ENCODE measurements at places on chromosomes 5 and 9.

- DNase-seq, result no peak
These were observed 119.6 kb upstream of the PITX1 start for GRCh38 chr5:135153661-135154060.

DNA sequence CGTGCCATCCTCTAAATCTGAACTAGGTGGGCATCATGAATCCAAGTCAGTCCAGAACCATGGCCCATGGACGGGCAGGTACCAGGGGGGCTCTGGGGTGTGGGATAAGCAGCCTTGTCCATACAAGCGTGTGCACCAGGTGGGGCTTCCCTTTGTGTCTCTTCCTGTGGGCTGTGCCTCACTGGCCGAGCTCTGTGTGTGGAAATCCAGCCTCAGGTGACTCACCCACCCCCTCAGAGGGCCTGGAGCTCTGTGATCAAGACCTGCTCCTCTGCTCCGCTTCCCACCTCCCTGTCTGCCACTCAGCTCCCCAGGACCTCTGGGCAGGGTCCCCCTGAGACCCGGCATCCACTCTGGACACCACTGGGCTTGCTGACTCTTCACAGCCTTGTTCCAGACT, 33.0 kb downstream of the GADD45G start:
- DNase-seq, result no peak

- DNase-seq, result no peak
These were observed 161.9 kb upstream of the GAS1 start for GRCh38 chr9:87109231-87109631.

DNA sequence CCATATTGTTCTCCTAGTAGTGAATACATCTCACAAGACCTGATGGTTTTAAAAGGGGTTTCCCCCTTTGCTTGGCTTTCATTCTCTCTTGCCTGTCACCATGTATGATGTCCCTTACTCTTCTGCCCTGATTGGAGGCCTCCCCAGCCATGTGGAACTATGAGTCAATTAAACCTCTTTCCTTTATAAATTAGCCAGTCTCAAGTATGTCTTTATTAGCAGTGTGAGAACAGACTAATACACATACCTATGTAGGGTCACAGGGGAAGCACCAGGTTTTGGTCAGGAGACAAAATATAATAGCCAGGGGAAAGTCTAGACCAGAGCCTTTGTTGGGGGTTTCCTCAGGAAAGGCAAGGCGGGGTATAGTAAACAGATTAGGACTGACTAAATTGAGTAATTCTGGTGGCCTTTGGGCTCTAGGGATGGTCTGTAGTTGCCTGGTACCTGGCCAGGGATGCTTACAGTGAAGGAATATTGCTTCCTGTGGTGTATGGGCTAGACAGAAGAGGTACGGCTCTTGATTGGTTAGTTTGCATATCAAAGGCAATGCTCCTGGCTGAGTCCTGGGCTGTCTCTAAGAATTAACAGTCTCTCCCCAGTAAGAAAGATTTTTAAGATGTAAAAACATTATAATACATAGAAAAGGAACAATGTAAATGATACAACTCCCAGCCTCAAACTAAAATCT, 254.5 kb downstream of the ELAVL2 start:
- DNase-seq, result no peak

DNA sequence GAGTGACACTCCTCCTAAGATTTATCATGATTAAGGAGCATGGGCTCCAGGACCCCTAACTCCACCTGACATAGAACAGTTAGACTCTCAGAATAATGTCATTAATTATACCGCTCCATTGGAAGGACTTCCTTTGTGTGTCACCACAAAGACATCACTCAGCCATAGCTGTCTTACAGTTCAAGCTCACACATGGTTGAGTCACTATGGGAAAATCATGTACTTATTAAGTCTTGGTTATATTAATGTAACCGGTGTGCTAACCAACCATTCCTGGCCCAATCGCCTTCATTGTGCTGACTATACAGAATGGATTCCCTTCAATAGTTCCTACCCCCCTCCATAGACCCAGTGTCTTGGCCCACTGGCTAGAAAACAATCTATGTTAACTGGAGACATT, 10.9 kb upstream of the MCCC2 start:
- no peak for DNase-seq

DNA sequence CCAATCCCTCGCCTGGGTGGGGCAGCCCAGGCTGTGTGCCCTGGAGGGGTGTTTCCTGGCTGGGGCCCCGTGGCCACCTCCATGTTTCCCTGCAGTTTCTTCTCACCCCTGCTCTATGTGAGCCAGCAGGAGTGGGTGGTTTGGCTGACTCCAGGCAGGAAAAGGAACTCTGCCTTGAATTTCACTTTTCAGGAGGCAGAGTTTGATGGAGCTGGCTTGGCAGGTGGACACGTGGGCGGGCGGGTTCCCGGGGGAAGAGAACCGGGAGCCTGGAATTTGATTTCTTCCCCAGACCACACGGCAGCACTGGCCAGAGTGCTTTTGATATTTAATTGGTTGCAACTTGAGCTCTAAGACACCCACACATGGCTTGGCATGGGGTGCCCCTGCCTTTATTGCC, 119.8 kb upstream of the PANK3 start:
- peak; percentile 48 for DNase-seq

DNA sequence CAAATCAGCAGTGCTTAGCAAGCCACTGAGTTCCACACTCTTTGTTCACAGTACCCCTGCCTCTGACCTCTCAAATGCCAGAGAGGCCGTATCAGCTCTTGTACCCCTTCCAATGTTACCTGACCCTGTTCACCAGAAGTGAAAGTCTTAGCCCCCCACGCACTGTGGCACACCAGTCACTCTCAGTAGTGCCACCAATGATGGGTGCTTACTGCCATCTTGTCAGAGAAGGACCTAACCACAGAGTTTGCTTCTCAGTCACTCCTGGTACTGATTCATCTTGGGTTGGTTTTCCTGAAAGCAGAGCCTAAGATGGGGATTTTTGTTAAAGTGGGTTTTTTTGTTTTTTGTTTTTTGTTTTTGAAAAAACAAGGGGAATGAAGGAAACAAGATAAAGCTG, 28.8 kb upstream of the PANK3 start:
- DNase-seq, result no peak

DNA sequence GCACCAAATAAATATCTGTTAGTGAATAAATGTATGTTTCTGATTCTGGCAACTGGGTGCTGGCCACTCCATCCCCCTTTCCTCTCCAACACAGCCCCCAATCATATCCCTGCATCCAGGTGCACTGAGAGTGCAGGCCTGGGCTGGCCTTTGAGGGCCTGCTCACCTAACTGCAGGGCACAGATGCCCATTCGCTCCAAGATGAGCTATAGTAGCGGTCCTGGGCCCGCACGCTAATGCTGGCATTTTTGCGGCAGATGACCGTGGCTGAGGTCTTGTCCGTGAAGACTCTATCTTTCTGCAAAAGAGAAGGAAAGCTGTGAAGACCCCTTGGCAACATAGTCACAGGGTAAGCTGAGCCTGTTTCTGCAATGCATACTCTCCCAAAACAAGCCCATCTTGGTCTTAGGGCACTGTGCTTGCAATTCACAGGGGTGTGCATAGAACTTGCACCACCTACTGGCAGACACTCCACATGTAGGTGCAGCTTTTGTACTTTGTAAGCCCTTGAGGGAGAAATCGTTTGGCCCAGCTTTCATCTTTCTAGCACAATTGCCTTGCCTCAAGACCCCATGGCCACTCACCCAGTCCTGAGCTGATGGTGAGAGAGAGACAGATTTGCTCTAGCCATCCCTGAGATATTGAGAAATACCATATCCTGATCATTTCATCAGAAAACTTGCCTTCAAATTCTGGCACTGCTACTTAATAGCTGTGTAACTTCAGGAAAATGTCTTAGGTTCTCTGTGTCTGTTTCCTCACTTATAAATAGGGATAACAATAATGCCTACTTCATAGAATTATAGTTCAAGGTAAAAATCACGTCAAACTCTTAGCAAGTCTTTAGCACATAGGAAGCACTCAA, 13.5 kb downstream of the IL12B start:
- DNase-seq, result no peak

GRCh38 chr5:37005946-37006540, 129.5 kb downstream of the NIPBL start:
- DNase-seq, result no peak

- DNase-seq, result no peak
These were observed 5.5 kb downstream of the GGTA1 start for GRCh38 chr9:121494192-121494591.

Data from psoas muscle (tissue), 8 donors.